Epithelial cell of prostate (primary cell): ENCODE measurements at places on chromosomes 2 and 18.
A peak's percentile ranks its signal among the peaks of the same experiment; 100 is the strongest.

DNA sequence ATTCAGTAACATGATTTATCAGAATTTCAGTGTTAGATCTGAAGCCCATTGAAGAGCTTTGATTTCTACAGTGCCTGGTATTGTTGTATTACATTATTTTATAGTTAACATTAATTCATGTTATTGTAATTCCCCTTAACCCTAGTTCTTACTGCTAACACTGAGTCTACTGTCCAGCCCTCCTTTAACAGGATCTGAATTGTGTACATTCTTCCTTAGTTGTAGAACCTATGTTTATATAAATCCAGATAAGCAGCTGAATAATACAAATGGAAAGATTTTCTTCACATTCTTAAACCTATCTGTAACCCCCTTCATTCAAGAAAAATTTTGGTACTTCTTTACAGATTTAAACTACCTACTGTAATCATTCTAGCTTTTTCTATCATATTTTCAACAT lies 14.7 kb downstream of the NDUFAF7 start:
- DNase-seq, result no peak

- DNase-seq, result no peak
These were observed 333.0 kb downstream of the RPRM start for GRCh38 chr2:153145470-153145978.

GRCh38 chr2:100294162-100294497 lies 28.2 kb downstream of the LONRF2 start:
- no peak for DNase-seq

DNA sequence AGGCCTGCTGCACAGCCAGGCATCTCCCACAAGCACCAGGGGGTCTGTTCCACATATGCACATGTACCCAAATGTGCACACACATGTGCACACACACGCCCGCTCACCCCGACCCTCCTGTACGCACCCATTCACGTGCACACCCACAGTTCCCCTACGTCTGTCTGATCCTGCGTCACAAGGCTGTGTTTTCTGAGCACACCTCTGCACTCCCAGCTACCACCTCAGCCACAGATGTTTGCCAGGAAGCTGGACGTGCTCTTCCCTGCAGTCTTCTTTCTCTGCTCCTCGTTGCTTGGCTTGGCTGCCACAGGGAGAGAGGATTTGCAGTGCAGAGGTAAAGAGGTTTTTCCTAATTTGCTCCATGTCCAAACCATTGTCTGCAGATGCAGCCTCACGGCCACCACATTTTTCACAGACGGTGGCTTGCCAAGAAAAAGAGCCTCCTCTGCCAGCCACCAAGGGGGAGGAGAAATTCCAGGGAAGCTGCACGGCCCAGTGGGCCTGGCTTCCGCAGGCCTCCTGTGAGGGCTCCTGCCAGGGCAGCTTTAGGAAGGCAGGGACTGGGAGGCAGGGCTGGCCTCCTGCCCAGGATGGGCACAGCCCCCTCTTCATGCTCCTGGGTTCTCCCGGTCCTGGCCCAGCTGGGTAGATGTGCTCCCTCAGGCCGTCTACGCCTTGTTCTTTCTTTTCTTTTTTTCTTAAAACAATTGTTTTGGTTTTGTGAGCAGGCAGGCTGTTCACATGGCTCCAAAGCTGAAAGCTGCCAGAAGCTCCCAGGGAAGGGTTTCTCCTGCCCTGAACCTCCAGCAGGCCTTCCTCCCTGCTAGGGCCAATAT lies 29.3 kb upstream of the HS6ST1 start:
- DNase-seq, result no peak

GRCh38 chr2:218618102-218618860 lies 10.6 kb downstream of the PLCD4 start:
- no peak for DNase-seq

- no peak for DNase-seq
These were observed 46.8 kb downstream of the RNF138 start for GRCh38 chr18:32138332-32138982.

DNA sequence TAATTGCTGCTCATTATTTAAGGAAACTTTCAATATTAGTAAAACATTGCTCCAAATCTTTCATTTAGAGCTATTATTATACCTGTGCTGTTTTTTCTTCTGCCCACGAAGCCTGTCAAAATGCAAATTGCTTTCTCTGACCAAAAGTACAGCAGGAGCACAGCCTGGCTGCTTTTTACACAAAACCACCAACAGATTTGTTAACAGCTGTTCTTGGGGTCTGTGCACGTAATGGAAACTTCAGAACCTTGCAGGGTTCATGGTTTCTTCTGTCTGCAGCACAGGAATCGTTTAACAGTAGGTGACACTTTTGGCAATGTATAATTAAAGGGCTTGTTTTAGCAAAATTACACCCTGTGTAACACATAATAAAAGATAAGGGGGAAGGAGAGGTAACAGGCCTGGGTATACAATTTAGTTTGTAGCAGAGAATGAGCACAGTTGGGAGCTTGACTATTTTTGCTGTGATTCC lies 447.3 kb downstream of the KCNJ3 start:
- DNase-seq, result no peak

DNA sequence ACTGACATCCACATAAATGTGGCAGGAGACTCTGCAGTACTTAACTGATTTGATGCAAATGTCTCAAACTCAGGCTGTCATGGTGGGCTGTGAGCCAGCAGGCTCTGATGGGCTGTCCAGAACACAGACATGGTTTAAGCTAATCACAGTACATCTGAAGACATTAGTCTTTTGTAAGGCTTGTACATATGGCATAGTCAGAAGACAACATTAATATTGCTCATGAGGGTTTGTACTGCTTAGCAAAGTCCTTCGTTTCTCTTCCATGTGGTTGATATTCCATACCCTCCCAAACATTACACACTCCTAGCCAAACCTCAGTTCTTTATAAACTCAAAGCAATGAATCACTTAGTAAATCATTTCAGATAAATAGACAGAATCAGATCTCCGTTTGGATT lies 330.6 kb downstream of the RND3 start:
- DNase-seq, result no peak

DNA sequence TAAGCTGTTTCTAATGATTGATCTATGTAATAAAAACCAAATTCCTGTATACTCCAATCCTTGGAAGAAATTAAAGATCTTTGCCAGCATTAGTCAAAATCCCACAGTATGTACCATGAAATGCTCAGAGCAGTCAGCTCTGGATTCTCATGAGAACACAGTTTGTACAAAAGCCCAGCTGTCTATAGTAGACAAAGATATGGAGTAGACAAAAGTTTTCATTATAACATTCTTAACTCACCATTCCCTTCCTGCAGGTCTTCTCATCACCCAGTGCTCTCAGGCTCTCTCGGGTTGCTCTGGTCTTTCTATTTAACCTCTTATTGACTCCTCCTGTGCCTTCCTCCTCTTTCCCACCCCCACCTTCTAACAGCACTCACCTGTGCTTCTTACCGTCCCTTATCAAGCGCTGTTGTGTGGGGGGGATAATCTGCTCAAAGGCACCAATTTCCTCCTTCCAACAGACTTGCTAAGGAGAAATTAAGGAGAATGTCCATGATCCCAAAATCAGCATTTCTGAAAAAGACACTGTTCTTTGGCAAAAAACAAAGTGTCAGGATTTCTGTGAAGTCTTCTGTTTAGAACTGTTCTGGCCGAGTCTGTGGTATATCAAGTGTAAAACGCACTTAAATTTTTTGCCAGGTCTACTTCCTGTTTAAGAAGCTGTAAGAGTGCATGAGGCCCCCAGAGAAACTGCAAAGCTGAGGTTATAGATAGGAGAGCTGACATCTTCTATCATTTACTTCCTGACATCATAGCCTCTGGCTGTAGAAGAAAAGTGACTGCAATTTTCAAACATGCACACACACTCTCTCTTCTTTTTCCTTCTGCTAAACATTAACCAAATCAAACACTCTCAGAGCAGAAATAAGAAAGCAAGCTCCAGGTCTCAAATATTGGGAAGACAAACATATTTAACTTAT lies 144.1 kb downstream of the EVA1A start:
- no peak for DNase-seq

- DNase-seq, result no peak
These were observed 243.1 kb upstream of the TNP1 start for GRCh38 chr2:217102956-217103355.

- DNase-seq, result no peak
These were observed 15.1 kb upstream of the EML4 start for GRCh38 chr2:42153944-42154581.

DNA sequence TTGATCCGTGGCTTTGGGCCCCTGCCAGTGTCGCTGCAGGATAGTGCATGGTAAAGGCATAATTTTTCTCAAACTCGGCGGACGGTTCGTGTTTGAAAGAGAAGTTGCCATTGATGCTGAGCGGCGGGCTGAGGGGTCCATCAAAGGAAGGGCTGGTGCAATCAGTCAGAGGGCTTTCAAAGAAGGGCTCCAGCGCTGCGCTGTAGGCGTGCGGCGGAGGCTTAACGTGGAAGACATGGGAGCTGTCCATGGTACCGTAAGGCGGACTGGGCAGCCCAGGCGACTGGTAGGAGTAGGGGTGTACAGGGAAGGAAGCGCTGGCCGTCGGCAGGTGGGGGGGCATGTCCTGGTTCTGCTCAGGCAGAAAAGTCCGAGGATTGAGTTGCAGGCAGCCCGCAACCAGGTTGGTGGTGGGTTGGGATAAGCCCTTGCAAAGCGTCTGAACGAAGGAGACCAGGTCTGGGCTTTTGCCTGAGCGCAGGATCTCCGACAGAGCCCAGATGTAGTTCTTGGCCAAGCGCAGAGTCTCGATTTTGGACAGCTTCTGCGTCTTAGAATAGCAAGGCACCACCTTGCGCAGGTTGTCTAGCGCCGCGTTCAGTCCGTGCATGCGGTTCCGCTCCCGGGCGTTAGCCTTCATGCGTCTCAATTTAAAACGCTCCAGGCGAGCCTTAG lies 2.3 kb downstream of the NEUROD1 start:
- DNase-seq, result peak; percentile 5

- no peak for DNase-seq
These were observed 20.6 kb downstream of the CHN1 start for GRCh38 chr2:174984561-174984960.

GRCh38 chr2:161419638-161420190 lies 3.6 kb downstream of the TBR1 start:
- no peak for DNase-seq

DNA sequence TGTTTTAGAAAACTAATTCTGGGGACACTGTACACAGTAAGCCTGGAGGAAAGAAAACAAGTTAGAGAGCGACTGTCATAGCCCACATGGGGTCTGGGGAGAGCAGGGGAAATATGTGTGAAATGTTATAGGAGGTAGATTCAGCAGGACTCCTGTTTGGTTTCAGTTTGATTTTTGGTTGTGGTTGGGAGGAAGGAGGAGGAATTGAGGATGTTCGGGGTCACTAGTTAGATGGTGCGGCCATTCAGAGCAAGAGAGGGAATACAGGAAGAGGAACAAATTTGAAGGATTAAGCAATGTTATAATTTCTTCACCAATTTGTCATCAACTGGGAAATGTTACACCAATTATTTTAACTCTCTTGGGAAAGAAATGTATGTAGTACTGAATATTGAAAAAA lies 25.1 kb downstream of the TTC39C start:
- DNase-seq, result no peak

GRCh38 chr2:61117534-61117933 lies 44.5 kb upstream of the C2orf74 start:
- no peak for DNase-seq

GRCh38 chr2:179348906-179349305 lies 84.3 kb upstream of the SESTD1 start:
- DNase-seq, result no peak

GRCh38 chr18:31329787-31330438 lies 12.0 kb downstream of the DSG1 start:
- DNase-seq, result no peak

GRCh38 chr2:10325278-10326145 lies 22.8 kb downstream of the HPCAL1 start:
- no peak for DNase-seq

DNA sequence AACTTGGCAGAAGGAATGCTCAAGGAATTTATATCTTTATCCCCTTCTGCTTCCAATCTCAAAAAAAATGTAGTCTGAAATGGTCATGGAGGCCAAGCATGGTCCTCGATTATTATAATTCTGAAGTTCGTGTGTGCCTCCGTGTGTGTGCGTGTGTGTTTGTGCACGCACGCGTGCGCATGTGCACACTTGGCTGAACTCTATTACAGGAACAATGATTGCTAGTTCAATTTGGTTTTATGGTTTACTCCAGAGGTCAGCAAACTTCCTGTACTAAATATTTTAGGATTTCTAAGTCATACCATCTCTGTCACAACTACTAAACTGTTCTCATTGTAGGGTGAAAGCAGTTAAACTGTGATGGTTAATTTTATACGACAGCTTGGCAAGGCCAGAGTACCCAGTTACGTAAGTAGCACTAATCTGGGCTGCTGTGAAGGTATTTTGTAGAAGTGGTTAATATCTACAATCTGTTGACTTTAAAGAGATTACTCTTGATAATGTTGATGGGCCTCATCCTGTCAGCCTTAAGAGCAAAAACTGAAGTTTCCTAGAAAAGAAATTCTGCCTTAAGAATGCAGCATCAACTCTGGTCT lies 5.8 kb upstream of the MARCHF7 start:
- no peak for DNase-seq

GRCh38 chr2:98886066-98886554 lies 49.9 kb downstream of the CRACDL start:
- DNase-seq, result no peak

DNA sequence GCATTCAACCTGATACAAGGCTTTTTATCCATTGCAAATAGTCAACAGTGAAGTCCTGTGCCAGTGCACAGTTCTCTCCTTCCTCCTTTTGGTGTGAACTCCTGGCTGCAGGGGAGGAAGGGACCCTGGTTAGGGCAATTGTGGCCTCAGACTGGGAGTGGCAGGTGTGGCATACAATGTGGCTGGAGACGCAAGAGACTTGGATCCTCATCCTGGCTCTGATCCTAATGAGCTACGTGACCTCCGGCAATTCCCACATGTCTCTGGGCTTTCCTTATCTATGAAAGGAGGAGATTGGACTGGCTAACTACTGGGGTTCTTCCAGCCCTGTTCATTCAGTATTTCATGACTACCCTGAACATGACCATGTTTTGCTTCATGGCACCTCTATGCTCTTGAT lies 10.5 kb upstream of the IL1A start:
- no peak for DNase-seq

DNA sequence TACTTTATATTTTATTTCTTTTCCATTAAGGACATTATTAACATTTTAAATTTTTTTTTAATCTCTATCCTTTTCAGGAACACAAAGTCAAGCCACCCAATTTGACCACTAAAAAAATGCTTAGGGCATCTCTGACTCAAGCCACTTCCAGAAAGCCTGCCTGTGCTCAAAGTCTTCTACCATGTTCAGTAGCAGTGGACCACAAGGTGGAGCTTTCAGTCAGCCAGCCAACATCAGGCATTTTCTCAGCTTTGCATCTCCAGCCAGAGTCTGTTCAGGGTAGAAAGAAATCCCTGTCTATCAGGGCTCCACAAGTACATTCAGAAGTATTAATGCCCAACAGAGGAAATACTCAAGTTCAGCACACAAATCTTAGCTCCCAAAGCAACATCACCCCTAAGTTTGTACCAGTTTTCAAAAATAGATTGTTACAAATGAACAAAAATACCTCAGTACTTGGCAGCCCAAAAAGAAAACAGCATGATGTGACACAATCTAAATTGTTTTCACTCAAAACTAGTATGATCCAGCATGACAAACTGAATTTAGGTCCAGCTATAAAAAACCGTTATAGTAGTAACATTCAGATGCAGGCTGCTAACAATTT lies 37.6 kb downstream of the C18orf63 start:
- DNase-seq, result peak; percentile 34

- no peak for DNase-seq
These were observed 1791.6 kb downstream of the SUCLG1 start for GRCh38 chr2:82667491-82667890.

GRCh38 chr2:209940936-209941335 lies 61.5 kb upstream of the RPE start:
- no peak for DNase-seq
